ENCODE measurements at places on chromosomes 1 and 21. TPM values are rescaled to one million over a fixed set of nuclear protein-coding genes. Genes with fewer than 3 reads are reported as not detected.

Gene CNR2
- total RNA-seq: 0.05 TPM

Gene EDARADD
- total RNA-seq: 54.8 TPM

Gene PIK3CD
- 184 TPM for total RNA-seq

Gene CENPF
- 77.1 TPM for total RNA-seq
